NCI-H2081 treated with DMSO at 0.1 percent for 48 hours (cell line): ENCODE measurements at places on chromosomes 7 and 10.

DNA sequence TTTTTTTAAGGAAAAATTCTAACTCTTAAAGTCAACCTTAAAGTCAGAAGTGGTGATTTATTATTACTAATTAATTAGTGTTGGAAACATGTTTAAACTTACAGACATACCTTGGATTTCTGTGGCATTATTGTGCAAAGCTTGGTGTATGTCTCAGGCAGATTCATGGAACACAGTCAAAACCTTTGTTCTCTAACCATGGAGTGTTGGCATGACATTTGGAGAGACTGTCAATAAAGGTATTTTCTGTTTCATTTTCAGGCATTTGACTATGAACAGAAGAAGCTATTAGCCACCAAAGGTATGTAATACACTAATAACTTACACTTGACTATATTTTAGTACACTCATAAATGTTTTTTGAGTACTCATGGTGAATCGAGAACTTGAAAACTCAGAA lies 293.7 kb downstream of the BICC1 start:
- DNase-seq: no peak

- DNase-seq: no peak
These were observed 15.5 kb downstream of the ZNF487 start for GRCh38 chr10:43452356-43452914.

GRCh38 chr7:128275681-128276080 lies 34.6 kb downstream of the LEP start:
- DNase-seq: no peak

DNA sequence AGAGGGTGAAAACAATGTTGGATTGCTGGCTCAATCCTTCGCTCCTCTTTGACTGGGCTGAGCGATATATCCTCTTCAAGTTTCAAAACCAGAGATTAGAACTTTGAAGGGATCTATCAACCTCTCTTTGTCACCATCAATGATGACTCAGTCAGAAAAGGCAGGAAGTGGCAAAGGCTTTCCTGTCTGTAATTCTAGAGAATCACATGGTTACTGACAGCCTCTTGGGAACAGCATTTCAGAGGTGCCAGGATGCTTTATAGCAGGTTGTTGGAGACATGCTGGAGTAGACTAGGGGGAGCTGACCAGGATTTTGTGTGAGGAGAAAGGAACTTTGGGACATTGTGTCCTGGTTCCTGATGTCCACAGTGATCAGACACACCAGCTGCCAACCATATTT lies 81.3 kb downstream of the PRKCQ start:
- DNase-seq: no peak

GRCh38 chr7:116331020-116331419 lies 120.7 kb downstream of the TES start:
- no peak for DNase-seq

DNA sequence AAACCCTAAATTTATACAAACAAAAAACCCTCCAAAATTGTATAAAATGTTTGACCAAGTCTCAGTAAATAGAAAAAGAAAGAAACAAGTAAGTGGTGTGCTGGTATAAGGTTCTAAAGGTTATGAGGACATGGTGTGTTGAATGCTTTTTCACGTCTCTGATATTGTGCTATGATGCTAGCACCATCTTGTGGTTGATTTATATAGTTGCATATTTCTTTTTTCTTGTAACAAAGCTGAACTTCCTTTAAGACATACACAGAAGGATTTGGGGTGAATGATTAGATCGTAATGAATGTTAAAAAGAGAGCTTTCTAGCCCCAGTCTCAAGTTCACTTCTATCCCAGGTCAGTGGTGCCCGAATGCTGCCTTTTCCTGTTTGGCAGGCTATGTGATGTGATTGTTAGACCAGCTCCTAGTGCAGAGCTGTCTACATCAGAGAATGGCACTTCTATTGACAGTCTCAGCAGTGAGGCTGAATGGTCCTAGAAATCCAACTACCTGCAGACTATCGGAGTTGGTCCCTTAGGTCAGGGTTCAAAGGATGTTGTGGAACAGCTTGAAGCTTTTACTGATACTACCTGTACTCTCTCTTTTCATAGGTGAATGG lies 25.0 kb downstream of the VTI1A start:
- no peak for DNase-seq

- DNase-seq: no peak
These were observed 51.2 kb upstream of the FXYD4 start for GRCh38 chr10:43320226-43320625.

- no peak for DNase-seq
These were observed 40.7 kb upstream of the LYZL1 start for GRCh38 chr10:29248158-29248557.

GRCh38 chr10:30059209-30060107 lies at the start of gene JCAD:
Gene JCAD, minus strand, starts transcription at chr10:30059586. Its CDS starts 11,774 bp downstream, at chr10:30047812.
- DNase-seq: no peak

DNA sequence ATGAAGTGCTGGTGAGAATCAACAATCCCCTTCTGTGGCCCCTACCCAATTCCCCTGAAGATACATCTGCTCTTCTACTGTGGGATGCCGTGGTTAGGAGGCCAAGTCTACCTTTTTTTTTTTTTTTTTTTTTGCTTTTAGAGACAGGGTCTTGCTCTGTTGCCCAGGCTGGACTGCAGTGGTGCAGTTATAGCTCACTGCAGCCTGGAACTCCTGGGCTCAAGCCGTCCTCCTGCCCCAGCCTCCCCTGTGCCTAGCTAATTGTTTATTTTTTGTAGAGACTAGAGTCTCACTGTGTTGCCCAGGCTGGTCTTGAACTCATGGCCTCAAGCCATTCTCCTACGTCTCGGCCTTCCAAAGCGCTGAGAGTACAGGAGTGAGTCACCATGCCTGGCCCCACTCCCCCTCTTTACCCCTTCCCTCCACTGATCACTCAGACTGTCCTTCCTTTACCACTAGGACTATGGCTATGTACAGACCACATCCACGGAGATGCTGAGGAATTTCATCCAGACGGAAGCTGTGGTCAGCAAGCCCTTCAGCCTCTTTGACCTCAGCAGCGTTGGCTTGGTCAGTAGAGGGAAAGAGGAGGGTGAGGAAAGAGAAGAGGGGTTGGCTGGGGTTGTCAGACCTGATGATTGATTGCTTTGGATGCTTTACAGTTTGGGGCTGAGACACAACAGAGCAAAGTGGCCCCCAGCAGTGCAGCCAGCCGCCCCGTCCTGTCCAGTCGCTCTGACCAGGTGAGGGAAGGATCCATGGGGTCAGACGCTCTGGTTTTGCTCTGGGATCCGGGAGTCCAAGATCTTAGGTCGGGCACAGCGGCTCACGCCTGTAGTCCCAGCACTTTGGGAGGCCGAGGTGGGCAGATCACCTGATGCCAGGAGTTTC lies 1.8 kb downstream of the AP4M1 start:
- DNase-seq: no peak

DNA sequence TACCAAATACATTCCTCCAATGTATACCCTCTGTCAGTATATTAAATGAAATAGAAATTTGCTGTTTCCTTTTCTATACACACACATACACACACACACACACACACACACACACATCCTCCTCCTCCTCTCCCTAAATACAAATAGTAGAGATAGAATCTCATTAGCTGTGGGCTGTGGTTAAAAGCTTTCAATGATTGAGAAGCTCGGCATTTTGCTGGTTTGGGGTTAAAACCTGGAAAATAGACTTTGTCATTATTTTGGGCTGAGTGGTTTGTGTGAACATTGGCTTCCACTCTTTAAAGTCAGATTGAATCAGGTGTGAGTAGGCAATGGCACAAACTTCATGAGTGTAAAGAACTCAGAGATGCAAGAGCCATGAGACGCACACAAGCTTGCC lies 596.0 kb downstream of the XPNPEP1 start:
- DNase-seq: no peak
